ENCODE measurements at places on chromosomes 1 and 21. TPM values are rescaled to one million over a fixed set of nuclear protein-coding genes. Genes with fewer than 3 reads are reported as not detected.

DNA sequence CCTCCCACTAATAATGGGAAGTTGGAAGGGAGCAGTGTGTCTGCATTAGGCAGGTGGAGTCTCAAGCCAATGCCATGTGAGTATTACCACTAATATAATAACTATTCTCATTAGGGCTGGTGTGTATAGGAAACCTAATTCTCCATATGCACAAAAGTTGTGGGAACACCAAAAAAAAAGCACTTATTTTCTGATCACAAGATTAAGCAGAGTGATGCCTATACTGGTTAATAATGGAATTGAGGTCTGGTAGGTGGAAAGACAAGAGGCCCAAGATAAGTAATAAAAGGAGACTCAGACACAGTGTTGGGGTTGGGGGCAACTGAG, 7.0 kb upstream of the NPL start:
- DNase-seq: no peak

DNA sequence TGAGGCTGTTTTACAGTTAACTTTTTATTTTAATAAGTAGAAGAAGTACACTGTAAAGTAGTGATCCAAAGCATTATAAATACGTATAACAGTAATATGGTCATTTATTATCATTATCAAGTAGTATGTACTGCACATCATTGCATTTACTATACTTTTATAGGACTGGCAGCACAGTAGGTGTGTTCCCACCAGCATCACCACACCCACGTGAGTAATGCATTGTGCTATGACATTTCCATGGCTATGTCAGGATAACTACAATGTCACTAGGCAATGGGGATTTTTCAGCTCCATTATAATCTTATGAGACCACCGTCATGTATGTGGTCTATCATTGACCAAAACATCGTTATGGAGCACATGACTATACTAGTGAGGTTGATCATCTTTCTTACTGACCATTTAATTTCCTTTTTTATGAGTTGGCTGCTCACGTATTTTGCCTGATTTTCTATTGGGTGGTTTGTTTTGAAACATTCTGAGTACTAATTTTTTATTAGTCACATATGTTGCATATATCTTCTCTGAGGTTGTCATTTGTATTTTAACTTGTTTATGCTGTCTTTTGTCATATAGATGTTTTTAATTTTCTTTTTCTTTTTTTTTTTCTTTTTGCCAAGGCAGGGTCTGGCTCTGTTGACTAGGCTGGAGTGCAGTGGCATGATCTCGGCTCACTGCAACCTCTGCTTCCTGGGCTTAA, 25.3 kb upstream of the SHCBP1L start:
- no peak for DNase-seq

GRCh38 chr1:100624886-100625610, 87.1 kb downstream of the GPR88 start:
- no peak for DNase-seq

PHTF1 gene
- 12.0 TPM for total RNA-seq

- no peak for DNase-seq
Measured at GRCh38 chr1:238487931-238488330, 597.2 kb upstream of the ZP4 start.

- no peak for DNase-seq
Measured at GRCh38 chr1:59350521-59350920, 53.6 kb downstream of the FGGY start.

DNA sequence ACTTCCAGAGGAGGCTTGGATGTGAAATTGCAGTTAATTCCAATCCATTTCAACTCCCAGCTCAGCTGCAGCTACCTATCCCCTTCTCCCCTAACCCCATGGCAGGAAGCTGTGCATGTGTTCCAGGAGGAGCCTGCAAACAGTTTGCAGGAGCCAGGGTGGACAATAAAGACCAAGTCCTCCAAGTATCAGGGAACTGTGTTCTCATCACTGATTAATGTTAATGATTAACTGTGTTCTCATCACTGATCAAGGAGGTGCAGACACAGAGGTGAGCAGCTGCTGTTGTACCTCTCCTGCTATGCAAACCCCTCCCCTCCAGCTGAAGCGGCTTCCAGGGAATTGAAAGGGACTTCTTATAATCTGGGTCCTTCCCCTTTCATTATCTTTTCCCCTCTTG, 19.2 kb downstream of the CLDN19 start:
- DNase-seq: no peak

- no peak for DNase-seq
Measured at GRCh38 chr21:35386491-35387079, 337.5 kb upstream of the RUNX1 start.

- no peak for DNase-seq
Measured at GRCh38 chr1:50417946-50418599, 5.2 kb downstream of the DMRTA2 start.

SLFNL1 gene
- total RNA-seq: 0.38 TPM

MYBPH gene
- not detected for total RNA-seq

TMEM52 gene
- total RNA-seq: not detected

HJV gene
- not detected for total RNA-seq

- no peak for DNase-seq
Measured at GRCh38 chr1:47390843-47391242, 25.2 kb upstream of the FOXE3 start.

LRRC38 gene
- total RNA-seq: not detected

- DNase-seq: no peak
Measured at GRCh38 chr1:182259229-182259872, 132.2 kb downstream of the GLUL start.

TCHHL1 gene
- total RNA-seq: not detected

- DNase-seq: no peak
Measured at GRCh38 chr1:203860396-203861025, 888 bp upstream of the SNRPE start.

S100B gene
- total RNA-seq: 4.2 TPM

DNA sequence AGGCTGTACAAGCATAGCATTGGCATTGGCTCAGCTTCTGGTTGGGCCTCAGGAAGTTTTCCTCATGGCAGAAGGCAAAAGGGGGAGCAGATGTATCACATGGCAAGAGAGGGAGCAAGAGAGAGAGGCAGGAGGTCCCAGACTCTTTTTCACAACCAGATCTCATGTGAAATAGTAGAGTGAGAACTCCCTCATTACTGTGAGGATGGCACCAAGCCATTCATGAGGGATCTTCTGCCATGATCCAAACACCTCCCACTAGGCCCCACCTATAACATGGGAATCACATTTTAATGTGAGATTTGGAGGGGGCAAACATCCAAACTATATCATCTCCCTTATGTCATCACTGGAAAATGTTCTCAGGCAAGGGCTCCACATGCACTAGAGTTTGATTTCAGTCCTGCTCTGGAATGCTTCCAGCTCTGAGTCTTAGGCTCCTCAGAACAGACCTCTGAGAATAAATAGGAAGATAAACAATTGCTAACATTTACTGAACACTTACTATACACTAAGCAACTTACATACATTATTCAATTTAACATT, 39.4 kb upstream of the VTCN1 start:
- DNase-seq: no peak

DNA sequence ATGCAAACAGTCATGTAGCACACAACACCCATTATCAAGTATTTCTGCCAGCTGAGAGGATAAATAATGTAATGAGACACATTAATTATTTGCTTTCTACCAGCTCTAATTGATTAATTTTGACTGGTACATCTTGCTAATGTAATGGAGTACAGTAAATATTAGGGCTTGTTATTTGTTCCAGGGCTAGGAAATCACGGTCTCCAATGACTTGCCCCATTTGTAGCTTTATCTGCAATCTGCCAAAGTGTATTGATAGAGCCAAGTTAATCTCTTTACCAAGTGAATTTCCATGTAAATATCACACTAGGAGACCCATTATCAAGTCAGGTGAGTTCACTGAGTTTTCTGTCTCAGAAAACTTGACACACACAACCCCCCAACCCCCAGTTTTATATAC, 55.1 kb downstream of the RGS13 start:
- DNase-seq: no peak

MMP23B gene
- 36.1 TPM for total RNA-seq

C1orf56 gene
- total RNA-seq: 4.6 TPM

GRHL3 gene
- total RNA-seq: 0.19 TPM
